ENCODE measurements at places on chromosomes 7 and 10.

GRCh38 chr7:13839063-13839462, 150.4 kb downstream of the ETV1 start:
- no peak for DNase-seq

DNA sequence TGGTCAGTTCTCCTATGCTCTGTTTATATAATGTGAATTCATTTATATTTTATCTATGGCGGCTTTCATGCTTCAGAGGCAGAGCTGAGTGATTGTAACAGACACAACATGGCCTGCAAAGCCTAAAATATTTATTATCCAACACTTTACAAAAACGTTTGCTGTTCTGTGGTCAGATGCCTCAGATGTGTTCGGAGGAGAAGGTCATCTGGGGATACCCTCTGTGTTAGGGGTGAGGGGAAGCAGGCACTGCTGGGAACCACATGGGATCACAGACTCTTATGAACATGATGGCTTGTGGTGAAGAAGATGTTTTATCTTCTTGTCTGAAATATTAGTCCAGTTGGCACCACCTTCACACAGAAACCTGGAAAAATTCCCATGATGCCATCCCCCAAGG, 203.4 kb downstream of the PHTF2 start:
- DNase-seq, result no peak

DNA sequence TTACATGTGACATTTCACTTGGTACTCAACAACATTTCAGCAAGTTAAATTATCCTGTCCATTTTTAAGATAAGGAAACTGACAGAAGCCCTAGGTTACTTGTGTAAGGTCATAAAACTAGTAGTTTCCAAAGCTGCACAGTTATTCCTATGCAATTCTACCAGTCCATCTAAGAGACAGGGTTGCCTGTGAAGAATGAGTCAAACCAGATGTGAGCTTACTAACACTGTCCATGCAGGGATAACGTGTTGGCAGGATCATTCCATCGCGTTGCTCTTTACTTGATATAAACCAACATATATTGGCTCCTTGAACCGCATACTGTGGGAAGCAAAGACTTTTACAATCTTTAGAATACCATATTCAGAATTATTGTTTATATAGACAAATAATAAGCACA, 280.9 kb upstream of the HGF start:
- DNase-seq, result peak; percentile 48

DNA sequence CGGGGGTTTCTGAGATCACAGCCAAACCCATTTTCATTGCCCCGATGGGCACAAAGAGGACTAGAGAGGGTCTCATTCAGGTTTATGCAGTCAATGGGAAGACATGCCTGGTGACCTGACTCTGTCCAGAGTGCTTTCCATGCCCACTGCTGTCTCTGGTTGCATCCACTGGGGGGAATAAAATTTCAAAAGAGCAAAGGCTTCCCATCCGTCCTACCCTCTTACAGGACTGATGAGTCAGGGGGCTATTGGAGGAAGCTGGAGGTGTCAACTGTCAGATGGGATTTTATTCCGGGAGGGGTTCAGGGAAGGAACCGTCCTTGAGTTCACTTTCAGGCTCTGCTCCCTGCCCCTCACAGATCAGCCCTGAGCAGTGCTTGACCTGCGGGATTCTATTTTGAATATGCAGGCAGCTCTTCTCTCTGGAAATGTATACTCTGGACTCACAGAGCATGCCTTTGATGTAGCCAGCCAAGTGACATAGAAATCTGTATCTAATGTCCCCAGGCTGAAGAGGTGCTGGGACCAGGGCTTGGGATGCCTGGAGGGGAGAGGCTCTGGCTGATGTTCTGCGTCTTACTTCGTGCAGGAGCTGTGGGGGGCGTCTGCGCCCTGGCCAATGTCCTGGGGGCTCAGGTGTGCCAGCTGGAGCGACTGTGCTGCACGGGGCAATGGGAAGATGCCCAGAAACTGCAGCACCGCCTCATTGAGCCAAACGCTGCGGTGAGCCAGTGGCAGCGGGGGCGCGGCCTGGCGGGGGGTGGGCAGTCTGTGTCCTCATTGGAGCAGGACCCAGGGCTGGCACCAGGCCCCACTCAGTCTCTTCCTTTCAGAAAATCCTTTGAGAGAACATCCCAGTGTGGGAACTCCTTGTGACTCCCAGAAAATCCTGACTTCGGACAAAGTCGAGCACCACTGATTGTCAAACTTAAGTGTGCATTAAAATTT, 12.0 kb downstream of the C10orf62 start:
- no peak for DNase-seq

DNA sequence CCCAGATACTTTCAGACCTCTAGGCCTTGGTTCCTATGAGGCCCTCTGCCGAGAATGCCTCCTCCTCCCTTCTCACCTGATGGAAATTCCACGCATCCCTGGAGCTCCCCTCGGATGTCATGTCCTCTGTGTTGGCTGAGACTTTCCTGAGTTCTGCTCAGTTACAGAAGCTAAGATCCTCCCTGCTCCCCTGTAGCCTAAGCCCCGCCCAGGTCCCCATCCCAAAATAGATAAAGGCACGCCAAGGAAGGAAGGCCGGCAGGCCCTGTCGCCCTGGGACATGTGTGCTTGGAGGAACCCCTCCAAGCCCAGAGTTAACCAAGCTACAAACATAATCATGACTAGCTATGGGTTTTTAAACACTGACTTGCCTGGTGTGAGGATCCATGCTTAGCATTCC, 123.5 kb downstream of the SORBS1 start:
- DNase-seq, result no peak

Measured in AG20443 (cell line).